Fibroblast of skin of abdomen (primary cell): ENCODE measurements at places on chromosomes 13 and 19.
A peak's percentile ranks its signal among the peaks of the same experiment; 100 is the strongest.

- peak; percentile 87 for DNase-seq
These were observed 405.0 kb downstream of the COG6 start for GRCh38 chr13:40060296-40061007.

- DNase-seq, result peak; percentile 56
These were observed 20.9 kb downstream of the CAPS start for GRCh38 chr19:5934774-5935472.

DNA sequence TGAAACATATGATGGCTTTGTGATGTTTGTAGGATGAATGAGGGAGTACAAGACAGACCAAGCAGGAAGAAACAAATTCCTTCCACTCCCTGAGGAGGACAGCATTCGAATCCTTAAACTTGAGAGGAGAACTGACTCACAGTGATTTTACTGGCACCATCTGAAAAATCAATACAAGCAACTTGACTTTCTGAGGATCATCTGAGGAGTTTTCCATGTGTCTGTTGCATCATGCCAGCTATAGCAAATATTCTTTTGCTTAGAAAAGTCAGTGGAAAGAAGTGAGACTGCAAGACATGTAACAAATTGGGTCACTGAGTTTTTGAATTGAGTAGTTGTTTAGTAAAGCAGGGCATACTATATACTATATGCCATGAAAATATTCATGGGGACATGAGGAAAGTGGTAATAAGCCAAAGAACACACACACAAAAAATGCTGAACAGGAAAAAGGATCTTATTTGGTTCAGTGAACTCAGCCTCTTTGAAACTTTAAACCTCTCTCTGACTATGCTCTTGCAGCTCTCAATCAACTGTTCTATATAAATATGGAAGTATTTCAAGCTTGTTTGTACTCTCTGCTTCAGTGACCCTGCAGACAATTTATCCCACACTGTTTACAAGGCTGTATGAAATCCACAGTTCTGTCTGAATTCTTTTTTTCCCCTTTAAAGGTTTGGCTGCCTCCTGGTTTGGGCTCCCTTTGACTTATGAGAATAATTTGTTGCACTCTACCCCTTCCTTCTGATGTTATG is 35.5 kb downstream of the SERTM1 start:
- no peak for DNase-seq

DNA sequence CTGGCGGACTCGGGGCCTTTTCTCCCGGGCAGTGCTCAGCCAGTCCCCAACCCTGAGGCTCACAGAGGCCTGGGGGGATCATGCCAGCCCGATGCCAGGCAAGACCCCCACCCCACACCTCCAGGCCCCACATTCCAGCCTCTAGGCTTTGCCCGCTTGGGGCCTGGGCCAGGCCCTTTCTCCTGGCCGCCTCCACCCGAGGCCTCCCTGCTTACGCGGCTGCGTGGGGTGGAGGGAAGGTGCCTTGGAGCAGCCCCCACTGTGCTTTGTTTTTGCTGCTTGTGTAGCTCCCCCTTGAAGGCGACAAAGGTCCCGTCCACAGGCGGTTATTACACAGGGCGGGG is 38.4 kb downstream of the SMIM24 start:
- no peak for DNase-seq

GRCh38 chr13:30431269-30431940 is 9.1 kb downstream of the UBE2L5 start:
- no peak for DNase-seq

- peak; percentile 37 for DNase-seq
These were observed 131.5 kb upstream of the GJB6 start for GRCh38 chr13:20363603-20364002.

DNA sequence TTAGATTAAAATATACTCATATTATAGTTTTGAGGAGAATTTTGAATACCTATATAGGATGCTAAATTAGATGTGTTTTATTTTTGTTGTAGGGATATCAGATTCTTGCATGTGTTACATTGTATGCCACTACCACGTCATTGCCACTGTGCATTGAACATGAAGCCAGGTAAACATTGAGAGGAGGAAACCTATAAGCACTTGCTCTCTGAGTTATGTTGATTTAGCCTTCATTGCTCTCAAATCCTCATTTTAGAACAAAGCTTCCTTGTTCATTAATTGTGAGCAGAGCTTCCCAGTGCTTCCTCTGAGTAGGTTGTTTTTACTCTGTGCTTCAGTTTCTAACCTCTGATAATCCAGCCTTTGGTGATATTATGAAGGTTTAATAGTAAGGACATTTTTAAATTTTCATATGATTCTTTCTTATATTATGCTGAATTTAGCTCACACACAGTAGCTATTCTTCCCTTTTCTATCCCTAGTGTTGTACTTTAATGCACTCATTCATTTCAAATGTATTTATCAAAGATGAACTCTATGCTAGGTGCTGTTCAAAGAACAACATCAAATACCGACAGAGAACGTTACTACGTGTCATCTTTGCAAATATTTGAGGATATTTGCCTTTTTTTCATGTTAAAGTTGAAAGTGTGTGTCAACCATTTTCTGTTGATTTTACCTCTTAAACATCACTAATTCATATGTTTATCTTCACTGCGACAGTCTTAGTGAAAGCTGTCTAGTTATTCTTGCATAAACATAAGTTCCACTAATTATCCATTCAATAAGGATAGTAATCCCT is 1448.0 kb upstream of the MIR17HG start:
- DNase-seq, result no peak

GRCh38 chr19:37991176-37991835 is 84.3 kb downstream of the SIPA1L3 start:
- DNase-seq, result no peak

GRCh38 chr19:47756953-47757608 is 11.7 kb downstream of the NOP53 start:
- DNase-seq, result no peak

DNA sequence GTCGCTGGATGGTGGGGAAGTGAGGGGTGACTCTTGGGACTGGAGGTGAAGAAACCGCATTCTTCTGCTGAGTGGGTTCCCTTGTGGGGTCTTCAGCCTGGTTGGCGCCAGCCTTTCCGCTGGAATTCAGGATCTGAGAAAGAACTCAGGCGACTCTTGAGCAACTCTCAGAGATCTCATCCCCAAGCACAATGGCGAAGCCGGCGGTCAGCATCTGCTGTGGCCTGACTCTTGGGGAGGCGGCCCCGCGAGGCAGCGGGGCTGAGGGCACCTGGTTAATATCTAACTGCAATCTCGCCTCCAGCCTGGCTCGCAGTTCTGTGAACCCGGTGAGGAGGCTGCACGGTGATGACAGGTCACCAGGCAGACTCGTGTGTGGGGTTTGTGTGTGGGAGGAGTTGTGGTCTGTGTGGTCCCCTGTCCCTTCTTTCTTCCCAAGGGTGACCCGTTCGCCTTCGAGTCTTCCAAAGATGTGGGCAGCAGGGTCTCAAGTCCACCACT is 883 bp downstream of the ZNF441 start:
- peak; percentile 21 for DNase-seq

DNA sequence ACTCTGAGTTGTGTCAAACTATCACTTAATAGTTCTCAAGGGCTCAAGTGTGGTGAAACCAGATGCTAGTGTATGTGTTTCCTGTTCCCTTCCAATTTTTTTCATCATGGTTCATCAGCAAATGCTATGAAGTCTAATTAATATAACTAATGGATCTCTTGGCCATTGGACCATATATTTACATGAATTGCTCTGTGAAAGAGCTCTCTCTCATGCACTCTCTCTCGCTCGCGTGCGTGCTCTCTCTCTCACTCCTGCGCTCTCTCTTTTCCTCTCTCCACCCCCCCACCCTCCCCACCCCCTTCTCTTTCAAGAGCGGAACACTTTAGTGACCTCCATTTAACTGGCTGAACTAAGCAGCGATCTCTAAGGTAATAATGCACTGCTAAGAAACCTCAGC is 547.0 kb upstream of the GPC6 start:
- no peak for DNase-seq

- DNase-seq, result no peak
These were observed 34.1 kb downstream of the F2RL3 start for GRCh38 chr19:16922949-16923348.
